Hematopoietic multipotent progenitor cell treated with erythropoietin and hydrocortisone succinate and interleukin-3 and kit ligand, for 8 days (in vitro differentiated cells): ENCODE measurements at places on chromosomes 6 and 20.

DNA sequence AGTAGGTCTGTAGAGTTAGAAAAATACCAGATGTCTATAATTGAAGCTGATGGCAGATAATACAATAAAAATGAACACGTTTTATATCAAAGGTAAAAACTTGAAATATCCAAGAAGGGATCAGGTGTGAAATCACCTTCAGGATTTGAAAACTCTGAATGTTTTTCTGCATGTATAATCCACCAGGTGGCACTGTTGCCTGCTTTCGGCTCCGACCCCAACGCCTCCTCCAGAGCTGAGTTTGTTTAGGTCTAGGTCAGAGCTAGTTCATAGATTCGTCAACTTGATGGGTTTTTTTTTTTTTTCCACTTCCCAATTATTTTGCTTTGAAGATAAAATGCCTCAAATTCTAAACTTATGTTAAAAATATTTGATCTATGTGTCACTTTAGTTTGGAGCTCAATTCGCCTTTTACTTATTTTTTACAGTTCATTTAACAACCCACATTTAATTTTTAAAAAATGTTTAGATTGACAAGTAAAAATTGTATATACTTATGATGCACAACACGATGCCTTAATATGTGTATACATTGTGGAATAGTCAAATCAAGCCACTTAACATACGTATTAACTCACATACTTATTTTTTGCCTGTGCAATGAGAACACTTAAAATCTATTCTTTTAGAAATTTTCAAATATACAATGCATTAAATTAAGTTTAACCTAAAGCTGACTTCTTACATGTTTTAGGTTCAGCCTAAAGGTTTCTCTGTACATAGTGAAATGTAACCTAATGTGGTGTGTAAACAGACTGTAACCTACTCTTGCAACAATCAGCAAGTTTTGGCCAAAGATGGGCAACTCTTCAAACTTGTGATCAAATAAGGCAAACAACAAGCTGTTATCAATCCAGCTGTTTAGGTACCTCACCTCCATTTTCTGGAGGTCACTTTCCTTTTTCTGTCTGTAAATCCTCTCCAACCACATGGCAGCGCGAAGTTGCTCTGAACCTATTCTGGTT lies 39.4 kb upstream of the ENPP4 start:
- peak; percentile 59 for DNase-seq

- DNase-seq: no peak
These were observed 90.5 kb upstream of the EYA2 start for GRCh38 chr20:46804126-46804525.

DNA sequence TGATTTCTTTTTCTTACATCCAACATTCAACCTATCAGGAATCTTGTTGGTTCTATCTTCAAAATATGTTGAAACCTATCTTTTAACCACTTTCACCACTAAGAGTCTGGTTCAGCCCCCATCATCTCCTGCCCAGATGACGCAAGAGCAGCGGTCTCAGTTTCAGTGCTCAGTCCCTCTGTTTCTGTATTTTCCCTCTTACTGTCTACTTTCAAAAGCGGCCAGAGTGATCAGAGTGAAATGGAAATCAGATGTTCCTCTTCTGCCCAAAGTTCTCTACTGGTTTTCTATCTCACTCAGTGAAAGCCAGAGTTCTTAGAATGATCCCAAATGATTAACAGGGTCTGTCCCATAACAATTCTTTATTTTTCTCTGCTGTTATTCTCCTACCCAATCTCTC lies 147.9 kb upstream of the PDE7B start:
- DNase-seq: no peak

- DNase-seq: no peak
These were observed 83.1 kb downstream of the IRF4 start for GRCh38 chr6:474453-475185.

DNA sequence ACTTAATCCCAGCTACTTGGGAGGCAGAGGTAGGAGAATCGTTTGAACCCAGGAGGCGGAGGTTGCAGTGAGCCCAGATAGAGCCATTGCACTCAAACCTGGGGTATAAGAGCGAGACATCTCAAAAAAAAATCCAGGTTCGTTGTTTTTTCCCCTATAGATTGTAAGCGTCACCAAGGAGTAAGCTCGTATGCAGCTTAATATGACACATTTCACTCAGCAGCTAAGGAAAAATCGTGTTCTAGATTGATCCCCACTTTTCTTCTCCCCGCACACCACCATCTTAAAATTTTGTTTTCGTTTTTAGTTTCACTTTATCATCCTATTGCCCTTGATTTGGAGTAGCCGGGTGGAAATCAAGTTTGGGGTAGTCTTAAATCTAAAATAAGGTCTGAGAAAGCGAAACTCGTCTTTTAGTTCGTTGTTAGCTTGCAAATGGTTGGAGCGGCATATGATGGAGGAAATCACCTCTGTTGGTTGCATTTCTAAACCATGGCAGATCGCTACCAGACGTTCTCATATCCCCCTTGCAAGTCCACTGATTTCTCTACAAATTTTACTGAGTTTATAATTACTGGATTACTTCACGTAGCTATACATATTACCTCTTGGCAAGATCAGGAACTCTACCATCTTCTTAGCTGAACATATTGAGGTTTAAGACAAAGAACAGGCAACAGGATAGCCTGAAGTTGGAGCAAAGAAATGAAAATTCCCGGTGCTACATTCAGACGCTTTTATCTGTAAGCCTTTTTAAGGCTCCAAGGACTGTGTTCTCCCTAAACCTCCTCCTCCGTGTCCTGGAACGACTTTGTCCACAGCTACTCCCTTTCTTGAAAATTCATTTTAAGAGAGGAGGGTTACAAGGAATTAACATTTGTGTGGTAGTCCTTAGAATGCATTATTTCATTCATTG lies 91.1 kb upstream of the BTN3A2 start:
- DNase-seq: peak; percentile 73

DNA sequence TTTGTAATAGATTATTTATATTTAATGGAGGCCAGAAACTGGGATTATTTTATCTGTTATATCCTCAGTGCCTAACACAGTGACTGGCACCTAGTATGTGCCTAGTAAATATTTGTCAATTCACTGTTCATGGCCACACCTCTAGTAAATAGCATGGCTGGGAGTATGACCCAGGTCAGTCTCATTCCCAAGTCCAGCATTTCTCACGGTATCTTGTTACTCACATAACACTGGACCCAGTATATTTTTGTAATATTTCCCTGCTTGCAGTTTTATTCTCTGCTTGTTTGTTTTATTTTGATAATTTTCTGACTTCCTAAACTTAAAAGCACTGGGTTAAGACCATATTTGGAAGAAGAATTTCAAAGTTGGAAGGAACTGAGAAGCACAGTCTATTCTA lies 47.7 kb downstream of the CTNNBL1 start:
- DNase-seq: no peak

DNA sequence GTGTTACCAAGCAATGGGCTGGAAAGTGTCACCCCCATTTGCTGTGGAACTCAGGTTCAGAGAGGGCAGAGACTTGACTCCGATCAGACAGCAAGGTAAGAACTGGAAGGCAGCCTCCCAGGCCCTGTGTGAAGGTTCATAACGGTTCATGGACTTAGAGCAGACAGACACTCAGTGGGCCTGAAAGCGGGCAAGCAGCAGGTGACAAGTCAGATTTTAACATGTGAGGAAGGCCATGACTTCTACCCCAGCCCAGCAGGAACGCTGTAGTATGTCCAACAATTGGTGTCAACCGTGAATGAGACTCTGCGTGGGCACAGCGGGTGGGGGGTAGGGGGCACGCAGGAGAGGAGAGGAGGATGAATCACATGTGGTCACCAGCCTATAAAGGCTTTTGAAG lies 217.6 kb upstream of the SNX9 start:
- DNase-seq: no peak

DNA sequence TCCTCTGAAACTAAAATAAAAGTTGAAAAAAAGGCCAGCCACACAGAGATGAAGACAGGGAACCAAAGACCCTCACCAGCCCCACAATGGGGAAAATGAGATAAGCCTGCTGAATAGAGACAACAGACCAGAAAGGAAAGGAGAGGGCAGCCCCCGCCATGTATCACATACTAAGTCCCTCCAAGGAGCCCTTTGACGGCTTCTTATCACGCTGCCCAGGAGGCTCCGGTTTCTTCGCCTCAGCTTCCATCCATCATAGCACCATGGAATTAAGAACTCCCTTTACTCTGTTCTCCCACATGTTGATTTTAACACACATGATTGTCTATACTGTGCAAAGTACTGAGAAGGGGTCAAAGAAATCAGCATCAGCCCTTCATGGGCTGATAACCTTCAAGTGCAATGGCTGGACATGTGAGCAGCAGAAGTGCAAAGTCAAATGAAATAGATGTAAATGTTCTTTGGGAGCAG lies 54.9 kb downstream of the MAP3K5 start:
- peak; percentile 79 for DNase-seq

- no peak for DNase-seq
These were observed 316.7 kb upstream of the TBX18 start for GRCh38 chr6:85081102-85081501.

DNA sequence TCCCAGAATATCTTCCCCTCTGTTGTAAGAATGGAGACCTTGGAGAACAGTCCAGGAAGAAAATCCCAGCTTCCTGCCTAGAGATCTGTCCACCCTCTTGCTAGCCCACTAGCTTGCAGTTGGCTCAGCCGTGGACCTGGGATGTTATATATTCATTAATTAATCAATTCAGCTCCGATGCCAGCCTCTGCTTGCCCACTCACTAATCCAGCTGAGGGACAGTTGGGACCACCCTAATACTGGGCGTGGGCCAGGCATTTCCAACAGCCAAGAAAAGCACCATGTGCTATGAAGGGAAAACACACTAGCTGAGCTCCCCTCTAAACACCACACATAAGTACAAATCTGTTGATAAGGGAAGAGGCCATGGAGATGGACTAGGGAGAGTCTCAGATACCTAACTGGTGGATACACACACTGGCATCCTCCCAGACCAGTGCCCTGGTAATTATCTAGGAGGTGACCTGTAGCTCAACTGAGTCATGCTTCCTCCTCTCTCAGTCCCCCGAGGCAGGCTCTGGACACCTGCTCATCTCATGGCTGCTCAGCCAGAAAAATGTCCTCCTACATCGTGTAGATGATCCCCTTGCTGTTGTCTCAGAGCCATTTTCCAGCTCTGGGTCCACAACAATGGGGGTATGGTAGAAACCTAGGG lies 78.9 kb downstream of the ANKRD60 start:
- DNase-seq: no peak

- DNase-seq: no peak
These were observed 133.7 kb downstream of the EDN1 start for GRCh38 chr6:12423832-12424231.

- no peak for DNase-seq
These were observed 10.8 kb upstream of the SF3B5 start for GRCh38 chr6:144106206-144106605.

- no peak for DNase-seq
These were observed 73.0 kb upstream of the FAM8A1 start for GRCh38 chr6:17527076-17527475.

DNA sequence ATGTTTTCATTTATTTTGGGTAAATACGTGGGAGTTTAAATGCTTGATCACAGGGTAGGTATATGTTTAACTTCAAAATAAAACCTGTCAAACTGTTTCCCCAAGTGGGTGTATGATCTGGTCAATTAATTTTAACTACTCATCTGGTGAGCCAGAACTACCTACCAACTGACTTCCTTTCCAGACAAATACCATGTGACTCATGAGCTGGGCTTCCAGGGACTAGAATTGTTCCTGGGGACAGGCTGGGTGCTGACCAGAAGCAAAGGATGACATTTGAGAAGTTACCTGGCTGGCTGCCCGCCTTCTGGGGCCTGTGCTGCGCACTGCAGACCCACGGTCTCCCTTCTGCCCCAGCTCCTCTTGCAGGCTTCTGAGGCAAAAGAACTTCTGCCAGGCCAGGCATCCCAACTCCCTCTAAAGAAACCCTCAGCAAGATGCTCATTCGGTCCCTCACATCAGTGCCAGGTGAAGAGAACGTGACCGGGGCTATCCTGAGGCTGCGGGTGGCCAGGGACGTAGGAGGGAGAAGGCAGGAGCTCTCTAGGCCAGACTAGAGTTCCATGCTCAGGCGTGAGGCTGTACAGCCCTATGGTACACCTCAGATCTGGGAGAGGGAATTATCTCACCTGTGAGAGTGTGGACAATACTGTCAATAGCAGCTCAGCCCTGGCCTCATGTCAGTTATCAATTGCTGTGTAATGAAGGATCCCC lies 103.6 kb downstream of the JPH2 start:
- no peak for DNase-seq

- no peak for DNase-seq
These were observed 858 bp downstream of the TP53INP2 start for GRCh38 chr20:34705008-34705396.
